ENCODE measurements at places on chromosomes 5 and 9. TPM values are rescaled to one million over a fixed set of nuclear protein-coding genes. Genes with fewer than 3 reads are reported as not detected.

DNA sequence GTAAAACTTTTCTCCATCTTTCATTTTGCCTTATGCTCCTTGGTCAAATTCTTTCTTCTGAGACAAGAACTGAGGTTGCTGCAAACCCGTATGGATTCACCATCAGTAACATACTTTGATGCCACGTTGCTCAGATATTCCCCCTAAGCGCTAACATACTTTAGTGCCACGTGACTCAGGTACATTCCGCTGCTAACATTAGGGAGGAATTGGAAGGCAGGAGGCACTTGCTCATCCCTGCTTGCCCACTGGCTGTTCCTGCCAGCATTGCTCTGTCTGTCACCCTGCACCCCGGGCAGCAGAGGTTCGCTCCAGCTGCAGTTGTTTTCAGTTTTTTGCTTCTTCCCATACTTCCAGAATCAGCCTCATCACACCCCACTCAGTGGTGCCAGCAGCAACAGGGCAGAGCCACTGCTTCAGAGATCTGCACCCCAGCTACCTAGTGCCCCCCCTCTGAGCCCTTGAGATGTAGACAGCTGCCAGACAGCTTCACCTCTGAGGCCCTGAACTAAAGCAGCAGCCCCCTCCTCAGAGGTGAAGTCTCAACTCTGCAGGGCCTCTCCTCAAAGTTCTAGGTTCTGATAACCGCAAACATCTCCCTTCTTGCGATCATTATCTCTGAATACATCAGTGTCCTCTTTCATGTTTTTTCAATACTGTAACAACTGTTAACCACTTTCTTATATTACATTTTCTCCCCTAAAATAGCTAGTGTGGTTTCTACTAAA is 228.0 kb upstream of the KIF2A start:
- DNase-seq: no peak

FSTL4 gene
- total RNA-seq: 0.11 TPM

RGS7BP gene
- total RNA-seq: 5.2 TPM

- DNase-seq: no peak
Measured at GRCh38 chr5:164345853-164346252, 840.4 kb downstream of the MAT2B start.

GRCh38 chr9:15642369-15642962 is 89.6 kb downstream of the CCDC171 start:
- no peak for DNase-seq
